ENCODE measurements at places on chromosomes 13 and 19.

- DNase-seq: no peak
Measured at GRCh38 chr19:55432241-55432959, 10.7 kb downstream of the SHISA7 start.

DNA sequence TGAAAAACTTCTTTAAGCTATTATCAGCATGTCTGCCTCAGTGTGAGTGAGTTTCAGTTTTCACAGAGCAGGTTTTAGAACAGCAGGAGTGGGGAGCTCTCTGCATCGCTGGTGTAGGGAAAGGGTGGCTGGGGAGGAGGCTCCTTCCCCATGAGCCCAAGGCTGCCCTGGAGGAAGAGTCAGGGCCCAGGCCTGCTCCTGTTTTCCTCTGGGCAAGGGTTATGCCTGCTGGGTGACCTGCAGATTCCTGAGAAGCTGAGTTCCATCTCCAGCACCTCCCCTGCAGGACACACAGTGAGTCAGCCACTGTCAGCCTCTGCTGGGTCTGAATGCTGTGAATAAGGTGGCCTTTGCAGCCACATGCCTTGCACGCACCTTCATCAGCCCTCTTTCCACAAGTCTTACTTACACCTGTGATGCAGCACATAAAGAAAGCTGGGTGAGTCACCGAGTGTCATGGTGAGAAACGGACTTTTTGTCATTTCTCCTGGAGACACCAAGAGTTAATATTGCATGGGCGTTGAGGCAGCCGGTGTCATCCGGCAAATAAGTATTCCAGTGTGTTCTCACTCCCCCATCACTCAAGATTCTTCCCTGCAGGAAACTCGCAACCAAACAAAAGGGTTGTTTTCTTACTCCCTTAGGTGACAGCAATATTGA, 186.4 kb upstream of the KL start:
- no peak for DNase-seq

GRCh38 chr19:1756705-1757465, 3.6 kb downstream of the ONECUT3 start:
- no peak for DNase-seq

DNA sequence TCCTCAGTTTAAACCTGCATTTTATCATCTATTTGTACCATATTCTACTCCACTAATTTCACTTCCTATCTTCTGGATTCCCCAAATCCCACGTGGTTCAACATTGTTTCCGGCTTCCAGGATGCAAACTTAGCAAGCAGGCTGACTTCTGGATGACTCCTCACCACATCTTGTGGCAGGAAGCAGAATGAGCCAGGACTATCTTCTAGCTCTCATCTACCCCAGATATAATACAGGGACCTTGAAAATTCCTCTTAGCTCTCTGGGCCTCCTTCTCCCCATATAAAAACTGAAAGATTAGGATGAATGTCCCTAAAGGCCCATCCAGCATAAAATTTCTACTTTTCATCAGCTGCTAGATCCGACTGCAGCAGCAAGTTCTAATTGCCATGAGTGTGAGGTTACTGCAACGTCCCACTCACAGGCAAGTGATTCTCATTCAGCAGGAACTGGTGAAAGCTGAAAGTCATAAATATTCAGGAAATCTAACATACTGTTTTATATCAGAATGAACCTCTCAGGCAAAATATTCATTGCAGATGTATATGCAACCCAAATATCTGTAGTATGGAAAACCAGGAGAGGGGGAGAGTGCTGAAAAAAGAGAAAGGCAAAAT, 93.4 kb downstream of the KCTD12 start:
- DNase-seq: peak; percentile 94

GRCh38 chr13:22505489-22505888, 675.3 kb upstream of the SGCG start:
- DNase-seq: no peak

DNA sequence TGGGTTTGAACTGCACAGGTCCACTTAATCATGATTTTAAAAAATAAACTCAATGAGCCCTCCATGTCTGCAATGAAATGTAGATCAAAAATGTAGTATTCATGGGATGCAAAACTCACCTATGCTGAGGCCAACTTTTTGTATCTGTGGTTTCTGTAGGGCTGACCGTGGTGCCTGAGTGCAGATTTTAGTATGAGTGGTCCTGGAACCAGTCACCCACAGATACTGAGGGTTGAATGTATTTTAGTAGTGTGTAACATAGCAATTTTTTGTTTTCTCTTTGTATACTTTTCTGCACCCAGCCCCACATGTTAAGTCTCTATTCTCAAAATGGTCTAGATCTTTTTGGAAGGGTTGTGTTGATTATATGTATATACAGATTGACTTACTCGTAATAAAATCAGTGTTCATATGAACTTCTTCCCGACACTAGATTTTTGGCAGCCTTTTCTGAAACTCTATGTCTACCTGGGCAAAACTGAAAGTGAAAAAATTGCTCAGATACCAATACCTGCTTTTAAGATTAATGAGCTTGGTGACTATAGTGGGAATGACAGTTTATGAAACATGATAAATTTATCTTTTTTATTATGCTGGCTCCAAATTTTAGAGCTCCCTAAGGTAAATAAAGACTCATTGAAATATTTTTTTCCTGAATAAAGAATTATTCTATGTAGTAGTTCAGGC, 51.6 kb downstream of the DNAJC15 start:
- no peak for DNase-seq

DNA sequence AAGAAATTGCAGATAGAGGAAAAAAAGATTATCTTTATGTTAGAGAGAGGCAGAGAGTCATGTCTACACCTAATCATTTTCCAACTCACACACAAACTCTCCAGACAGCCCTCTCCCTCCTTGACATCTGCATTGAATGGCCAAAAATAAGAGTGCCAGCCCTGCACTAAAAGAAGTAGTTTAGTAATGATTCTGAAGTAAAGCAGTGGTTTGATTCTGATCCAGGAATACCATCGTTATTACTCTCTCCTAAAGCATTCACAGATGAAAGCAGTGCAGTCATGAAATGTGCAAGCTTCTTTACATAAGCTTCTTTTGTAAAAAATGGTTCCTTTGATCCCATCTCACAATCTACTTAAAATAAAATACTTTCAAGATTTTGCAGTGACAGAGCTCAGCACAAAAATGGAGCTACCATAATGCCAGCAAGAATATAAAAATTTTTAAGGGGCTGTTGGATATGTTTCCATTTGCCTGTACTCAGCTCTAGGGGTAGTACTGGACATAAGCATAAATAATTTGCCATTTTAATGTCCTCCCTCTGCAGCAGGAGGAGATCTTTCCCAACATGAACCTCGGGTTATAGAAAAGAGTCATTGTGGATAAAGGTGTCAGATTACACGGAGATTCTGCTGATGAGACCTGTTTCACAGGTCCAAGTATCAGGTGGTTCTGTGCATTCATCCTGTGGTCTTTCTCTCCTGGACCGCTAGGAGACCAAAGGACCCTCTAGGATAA, 406.3 kb downstream of the DCT start:
- DNase-seq: no peak

DNA sequence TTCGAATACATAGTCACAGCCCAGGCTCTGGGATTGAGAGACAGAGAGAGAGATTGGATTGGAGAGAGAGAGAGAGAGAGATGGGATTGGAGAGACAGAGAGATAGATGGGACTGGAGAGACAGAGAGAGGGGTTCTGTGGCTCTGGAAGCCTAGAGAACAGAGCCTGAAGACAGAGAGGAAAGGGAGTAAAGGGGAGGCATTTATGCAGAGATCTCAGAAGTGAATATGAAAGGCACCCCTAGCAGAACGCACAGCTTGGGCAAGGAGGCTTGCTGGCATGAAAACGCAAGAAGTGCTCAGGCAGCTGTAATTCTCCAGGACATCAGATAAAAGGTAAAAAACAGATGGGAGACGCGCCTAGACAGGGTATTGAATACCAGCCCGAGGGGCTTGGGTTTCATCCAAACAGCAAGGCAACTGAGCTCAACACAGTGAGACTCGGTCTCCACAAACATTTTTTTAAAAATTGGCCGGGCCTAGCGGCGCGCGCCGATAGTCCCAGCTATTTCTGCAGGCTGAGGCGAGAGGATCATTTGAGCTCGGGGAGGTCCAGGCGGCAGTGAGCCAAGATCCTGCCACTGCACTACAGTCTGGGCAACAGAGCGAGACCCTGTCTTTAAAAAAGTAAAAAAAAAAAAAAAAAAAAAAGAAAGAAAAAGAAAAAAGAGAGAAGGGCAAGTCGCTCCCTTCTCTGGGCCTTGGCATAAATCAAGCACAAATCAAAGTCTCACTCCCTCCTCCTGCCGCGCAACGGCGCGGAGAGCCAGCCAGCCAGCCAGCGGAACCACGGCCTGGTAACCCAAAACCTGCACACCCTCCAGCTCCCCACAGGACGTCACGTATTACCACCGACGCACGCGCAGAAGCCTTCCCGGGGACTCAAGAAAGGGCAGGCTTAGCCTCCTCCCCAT, 774 bp upstream of the PPP2R1A start:
- no peak for DNase-seq

- DNase-seq: peak; percentile 68
Measured at GRCh38 chr19:47247308-47247990, 8.9 kb upstream of the CCDC9 start.

DNA sequence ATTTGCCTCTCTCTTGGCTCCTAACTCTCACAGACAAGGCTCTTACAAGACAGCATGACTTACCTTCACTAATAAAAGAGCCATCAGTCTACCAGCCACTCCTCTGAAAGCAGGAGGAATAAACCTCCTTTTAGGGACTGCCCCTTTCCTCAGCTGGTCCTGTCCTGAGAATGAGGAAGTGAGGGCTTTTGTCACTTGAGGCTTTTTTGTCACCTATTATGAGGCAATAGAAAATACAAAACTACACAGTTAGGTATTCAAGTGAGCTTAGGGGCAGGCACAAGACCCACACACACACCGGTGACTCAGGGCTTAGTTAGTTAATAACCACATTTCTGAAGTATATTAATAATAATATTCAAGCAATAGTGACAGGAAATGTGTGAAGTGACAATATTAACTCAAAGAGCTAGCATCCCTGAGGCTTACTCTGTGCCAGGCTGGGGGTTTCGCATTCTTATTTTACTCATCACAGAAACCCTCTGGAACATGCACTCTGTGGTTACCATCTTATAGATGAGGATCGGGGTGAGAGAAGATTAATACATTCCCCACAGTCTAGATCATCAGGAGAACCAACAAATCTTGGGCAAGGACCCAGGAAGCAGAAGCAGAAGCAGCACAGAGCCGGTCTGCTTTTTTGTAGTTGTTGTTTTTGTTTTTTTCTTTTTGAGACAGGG, 379.9 kb downstream of the LIG4 start:
- DNase-seq: peak; percentile 18

DNA sequence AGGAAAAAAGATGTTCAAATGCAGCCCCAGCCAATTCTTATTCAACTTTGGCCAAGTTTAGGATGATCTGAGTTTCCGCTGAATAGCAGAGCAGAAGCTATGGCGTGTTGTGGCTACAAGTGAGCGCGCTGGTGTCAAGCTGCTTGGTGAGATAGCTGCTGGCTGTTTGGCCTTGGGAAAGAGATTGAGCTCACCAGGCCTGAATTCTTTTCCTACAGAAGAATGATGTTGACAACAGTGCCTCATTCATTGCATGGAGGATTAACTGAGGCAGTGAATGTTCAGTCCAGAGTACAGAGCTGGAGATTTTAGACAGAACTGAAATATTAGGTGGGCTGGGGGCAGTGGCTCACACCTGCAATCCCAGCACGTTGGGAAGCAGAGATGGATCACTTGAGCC, 31.5 kb upstream of the MAP3K10 start:
- no peak for DNase-seq

- DNase-seq: no peak
Measured at GRCh38 chr19:55319785-55320184, 5.4 kb downstream of the TMEM150B start.

- no peak for DNase-seq
Measured at GRCh38 chr19:34067861-34068271, 104.4 kb upstream of the LSM14A start.

DNA sequence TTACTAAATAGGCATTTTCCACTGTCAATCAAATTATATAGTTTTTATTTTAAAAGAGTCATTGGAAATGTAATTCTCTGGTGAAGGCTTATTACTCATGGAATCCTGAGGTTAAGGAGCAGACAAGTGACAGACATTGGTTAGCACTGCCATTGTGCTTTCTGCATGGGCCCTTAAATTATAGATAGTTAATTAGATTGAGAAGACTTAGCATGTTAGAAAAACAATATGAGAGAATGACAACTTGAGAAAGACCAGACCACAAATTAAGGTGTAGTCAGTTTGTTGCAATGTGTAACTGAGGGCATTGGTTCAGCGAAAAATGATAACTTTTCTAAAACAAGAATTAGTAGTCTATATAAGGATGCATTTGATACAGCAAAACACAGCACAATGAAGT, 195.5 kb downstream of the SLITRK6 start:
- DNase-seq: no peak

DNA sequence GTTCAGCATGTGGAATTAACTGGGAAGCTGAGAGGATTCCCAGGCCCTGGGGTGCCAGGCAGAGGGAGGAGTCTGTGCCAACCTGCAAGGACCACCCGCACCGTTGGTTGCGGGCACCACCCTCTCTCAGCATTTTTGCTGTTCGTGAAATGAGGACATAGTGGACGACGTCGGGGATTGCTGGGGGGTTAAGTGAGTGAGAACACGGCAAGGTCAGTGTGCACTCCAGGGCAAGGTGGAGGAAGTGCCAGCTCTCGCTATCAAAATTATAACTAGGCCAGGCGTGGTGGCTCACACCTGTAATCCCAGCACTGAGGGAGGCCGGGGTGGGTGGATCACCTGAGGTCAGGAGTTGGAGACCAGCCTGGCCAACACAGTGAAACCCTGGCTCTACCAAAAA, 2.2 kb downstream of the FXYD3 start:
- DNase-seq: no peak

- no peak for DNase-seq
Measured at GRCh38 chr19:35223862-35224505, 4.6 kb downstream of the FAM187B start.

GRCh38 chr19:57671124-57671895, 2.6 kb downstream of the ZSCAN4 start:
- no peak for DNase-seq

DNA sequence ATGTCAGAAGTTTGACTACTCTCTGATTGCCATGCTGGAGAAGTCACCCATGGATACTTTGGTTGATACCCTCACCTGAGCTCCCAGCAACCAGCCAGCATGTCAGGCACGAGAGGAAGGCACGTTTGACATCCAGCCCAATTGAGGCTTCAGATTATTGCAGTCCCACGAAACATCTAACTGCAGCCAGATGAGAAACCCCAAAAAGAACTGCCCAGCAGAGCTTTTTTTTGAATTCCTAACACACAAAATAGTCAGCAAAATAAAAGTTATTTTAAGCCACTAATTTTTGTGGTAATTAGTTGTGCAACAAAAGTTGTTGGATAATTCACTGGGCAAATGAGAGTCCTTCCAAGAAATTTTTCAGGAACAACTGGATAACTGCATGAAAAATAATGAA, 259.0 kb downstream of the LMO7 start:
- no peak for DNase-seq
